ENCODE measurements at places on chromosomes 5 and 9.

- DNase-seq = no peak
Observed at GRCh38 chr5:124582561-124582840, 163.9 kb downstream of the ZNF608 start.

DNA sequence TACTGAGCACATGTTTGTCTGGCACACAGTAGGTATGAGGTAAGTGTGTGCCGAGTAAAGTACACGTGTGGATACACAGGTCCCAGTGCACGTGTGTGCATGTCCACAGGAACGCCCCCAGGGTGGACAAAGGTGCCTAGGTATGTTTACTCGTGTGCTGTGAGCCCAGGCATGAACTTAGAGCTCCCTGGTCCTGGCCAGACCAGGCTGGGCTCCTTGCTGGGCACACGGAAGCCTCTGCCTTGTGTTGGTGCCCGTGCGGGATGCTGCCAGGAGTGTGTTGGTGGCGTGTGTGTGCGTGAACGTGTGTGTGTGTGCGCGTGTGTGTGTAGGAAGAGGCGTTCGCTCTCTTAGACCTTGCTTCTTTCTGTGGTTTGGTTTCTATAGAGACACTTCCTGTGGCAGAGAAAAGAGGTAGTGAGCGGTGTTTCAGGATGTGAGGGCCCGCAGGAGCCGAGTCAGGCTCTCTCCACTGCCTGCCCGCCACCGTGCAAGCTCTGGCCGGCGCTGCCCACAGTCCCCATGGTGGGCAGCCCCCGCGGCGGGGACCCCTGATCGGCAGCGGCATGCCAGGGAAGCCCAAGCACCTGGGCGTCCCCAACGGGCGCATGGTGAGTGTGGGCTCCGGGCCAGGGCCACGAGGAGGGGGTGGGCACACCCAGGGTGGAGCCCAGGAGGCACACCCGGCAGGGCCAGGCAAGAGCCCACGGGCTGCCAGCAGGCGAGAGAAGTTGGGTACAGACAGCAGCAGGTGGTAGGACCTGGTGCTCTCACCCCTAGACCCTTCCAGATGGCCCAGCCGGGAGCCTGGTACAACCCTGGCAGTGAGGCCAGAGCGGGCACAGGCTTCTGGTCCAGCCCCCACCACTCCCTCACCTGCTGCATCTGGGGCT lies at the start of gene RGS14:
Gene RGS14 (plus strand): TSS at position 466 of the 893 bp plus-strand sequence. CDS start 101 bp downstream, at position 567.
- DNase-seq = peak; percentile 25

- DNase-seq = no peak
Observed at GRCh38 chr9:126595982-126596381, 17.7 kb upstream of the LMX1B start.

DNA sequence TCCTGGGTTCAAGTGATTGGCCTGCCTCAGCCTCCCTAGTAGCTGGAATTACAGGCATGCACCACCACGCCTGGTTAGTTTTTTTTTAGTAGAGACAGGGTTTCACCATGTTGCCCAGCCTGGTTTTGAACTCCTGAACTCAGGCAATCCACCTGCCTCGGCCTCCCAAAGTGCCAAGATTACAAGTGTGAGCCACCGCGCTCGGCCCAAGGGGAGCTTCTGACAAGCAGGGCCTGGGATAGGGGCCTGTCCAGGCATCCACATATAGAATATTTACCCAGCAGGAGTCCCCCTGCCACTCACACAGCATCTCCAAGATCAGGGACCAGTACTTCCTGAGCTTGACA lies 10.1 kb downstream of the IRF1 start:
- no peak for DNase-seq

- no peak for DNase-seq
Observed at GRCh38 chr9:136650648-136651047, 12.1 kb upstream of the EGFL7 start.

DNA sequence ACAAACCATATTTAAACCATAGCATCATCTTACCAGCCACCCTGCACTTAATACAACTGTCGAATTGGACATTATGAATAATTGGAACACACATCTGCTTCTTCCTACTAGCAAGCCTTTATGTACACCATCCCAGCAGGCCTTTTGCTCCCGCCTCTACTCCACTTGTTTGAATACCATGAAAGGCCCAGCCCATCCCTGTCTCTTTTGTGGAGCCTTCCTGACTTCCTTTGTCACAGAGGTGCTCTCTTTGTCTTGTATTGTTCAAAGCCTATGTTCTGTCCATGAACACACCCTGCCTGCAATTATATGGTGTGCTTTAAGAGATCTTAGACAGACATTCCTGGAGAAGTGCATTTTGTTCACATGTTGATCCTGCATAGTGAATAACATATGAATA lies 465.7 kb downstream of the DIRAS2 start:
- DNase-seq = no peak

DNA sequence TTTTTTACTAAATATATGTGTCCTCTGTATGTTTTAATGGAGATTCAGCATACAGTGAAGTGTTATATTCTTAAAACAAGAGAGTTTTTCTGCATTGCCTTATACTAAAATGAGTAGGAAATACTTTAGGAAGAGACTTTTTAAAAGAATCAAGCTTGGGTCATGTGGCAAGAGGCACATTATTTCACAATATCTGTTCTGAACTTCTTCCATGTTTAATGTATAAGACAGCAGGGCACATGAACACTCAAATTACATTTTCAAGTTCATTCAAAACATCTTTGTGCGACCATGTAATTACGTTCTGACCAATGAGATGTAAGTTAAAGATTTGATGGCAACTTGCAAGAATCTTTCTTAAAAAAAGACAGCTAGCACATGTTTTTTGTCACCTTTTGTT lies 1055.9 kb downstream of the NR2F1-AS1 start:
- DNase-seq = no peak

GRCh38 chr5:177498013-177498787 lies 796 bp upstream of the PDLIM7 start:
- DNase-seq = no peak

- DNase-seq = peak; percentile 24
Observed at GRCh38 chr5:159182691-159183090, 26.7 kb downstream of the RNF145 start.

- DNase-seq = no peak
Observed at GRCh38 chr5:128881502-128882018, 83.7 kb upstream of the SLC27A6 start.

- no peak for DNase-seq
Observed at GRCh38 chr9:135919318-135919890, 12.1 kb upstream of the CAMSAP1 start.

GRCh38 chr5:64665243-64665642 lies 25.1 kb upstream of the SHISAL2B start:
- no peak for DNase-seq

GRCh38 chr5:172509405-172509781 lies 55.1 kb upstream of the SH3PXD2B start:
- DNase-seq = no peak

- no peak for DNase-seq
Observed at GRCh38 chr5:131790550-131790949, 6.3 kb downstream of the FNIP1 start.

- peak; percentile 15 for DNase-seq
Observed at GRCh38 chr5:19240170-19240569, 747.8 kb downstream of the CDH18 start.

All from SW 1271 (cell line).